Femur (tissue), 1 donor: ENCODE measurements at places on chromosomes 5 and 9.

- peak; percentile 37 for DNase-seq
These were observed 129.0 kb downstream of the APBA1 start for GRCh38 chr9:69542942-69543704.

GRCh38 chr5:83922699-83923098 is 202.0 kb upstream of the HAPLN1 start:
- no peak for DNase-seq

DNA sequence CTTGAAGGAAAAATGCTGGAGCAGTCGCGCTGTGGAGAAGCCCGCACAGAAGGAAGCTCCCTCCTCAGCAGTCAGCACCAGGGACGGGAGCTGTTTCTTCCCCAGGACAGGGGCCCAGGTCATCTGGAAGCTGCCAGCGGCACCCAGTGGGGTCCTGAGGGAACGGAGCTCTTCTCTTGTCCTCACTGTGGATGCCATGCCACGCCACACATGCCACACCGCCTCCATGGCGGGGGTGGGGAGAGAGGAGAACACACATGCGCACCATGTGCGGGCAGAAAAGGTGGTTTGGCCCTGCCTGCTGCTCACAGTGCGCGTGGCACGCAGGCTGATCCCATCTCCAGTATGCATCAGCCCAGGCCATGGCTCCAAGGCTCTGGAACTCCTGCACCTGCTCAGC is 41.7 kb upstream of the ZNF354B start:
- no peak for DNase-seq

DNA sequence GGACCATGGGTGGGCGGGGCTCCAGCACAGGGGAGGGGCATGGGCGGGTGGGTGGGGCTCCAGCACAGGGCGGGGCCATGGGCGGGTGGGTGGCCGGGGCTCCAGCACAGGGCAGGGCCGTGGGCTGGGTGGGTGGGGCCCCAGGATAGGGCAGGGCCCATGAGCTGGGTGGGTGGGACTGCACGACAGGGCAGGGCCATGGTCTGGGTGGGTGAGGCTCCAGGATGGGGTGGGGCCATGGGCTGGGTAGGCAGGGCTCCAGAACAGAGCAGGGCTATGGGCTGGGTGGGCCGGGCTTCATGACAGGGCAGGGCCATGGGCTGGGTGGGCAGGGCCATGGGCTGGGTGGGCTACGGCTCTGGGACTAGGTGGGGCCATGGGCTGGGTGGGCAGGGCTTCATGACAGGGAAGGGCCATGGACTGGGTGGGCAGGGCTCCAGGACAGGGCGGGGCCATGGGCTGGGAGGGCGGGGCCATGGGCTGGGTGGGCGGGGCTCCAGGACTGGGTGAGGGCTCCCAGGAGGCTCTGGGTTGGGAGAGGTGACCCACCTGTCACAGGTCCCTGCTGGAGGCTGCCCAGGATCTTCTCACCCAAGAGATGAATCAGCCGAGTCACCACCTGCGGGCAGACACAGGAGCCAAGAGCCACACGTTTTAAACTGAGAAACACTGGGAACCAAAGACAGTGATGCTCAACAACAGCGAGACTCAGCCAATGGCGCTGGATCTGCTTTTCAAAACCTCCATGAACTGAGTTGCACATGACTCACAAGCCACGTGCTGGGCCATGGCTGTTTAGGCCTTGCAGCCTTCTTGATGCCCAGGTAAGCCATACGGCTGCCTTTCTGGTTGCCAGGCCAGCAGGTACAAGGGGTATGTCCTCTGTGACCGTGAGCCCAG is 33.6 kb upstream of the NSMF start:
- no peak for DNase-seq

DNA sequence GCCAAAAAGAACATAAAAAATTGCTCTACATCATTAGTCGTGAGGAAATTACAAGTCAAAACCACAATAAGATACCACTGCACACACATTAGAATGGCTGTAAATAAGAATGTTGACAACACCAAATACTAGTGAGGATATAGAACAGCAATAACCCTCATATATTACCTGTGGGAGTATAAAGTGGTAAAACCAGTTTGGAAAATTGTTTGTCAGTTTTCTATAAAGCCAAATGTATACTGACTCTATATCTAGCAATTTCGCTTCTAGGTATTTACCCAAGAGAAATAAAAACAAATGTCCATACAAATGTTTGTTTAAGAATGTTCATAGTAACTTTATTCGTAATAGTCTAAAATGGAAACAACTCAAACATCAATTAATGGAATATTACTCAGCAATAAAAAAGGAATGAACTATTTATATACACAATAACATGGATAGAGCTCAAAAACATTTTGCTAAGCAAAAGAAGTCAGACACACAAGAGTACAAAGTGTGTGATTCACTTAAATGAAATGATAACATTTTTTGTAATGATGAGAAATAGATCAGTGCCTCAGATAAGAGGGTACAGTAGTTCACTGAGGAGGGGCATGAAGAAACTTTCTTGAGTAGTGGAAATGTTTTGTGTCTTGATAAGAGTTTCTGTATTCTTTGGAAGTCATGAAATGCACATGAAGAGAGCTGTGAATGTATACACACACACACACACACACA is 219.6 kb upstream of the ZNF462 start:
- DNase-seq, result no peak

DNA sequence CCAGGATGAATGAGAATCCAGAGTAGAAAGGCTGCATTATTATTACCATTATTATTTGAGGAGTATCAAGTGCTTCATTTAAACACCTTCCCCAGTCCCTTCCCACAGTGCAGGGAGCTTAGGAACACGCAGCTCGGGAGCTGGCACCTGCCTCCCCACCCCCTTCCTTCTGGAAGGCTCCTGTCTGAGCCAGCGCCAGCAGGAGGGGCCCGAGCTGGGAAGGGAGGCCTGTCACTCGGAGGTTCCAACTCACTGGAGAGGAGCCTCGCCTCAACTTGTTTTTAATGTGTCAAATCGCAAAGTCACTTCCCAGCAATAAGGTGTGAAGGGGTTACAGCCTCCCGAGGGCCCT is 156.4 kb upstream of the IRX4 start:
- no peak for DNase-seq

GRCh38 chr5:17810734-17811133 is 176.5 kb downstream of the TAF11L14 start:
- DNase-seq, result no peak

GRCh38 chr5:141787376-141787775 is 90.8 kb downstream of the PCDH1 start:
- DNase-seq, result no peak

DNA sequence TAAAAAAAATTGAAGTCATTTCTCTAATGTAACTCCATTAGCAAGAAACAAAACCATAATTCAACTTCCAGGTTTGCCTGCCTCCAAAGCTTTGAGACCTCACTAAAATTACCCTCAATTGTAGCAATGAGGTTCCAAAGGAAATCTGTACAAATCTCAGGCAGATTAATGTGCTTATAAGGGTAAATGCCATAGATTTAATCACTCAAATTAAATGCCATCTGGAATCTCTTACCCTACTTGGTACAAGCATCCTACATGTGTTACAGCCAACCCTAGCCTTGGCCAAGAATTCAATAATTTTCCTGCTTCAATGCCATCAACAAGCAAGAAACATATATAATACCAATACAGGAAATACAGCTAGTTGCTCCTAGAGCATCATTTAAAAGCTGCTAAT is 452.8 kb downstream of the RAB3C start:
- no peak for DNase-seq

DNA sequence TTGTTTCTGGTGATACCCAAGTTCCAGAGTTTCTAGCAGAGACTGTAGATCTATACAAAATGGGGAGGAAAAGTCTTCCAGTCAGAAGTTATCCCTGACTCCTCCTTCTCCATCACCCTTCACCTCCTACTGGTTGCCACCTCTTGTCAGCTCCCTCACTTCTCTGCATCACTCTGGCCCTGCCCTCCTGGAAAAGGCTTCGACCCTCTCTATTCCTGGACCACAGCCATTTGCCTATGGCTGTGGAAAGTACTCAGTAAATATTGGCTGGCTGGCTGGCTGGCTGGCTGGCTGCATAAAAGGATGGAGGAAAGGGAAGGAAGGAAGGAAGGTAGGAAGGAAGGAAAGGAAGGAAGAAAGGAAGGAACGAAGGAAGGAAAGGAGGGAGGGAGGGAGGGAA is 32.7 kb upstream of the ABCA1 start:
- no peak for DNase-seq

DNA sequence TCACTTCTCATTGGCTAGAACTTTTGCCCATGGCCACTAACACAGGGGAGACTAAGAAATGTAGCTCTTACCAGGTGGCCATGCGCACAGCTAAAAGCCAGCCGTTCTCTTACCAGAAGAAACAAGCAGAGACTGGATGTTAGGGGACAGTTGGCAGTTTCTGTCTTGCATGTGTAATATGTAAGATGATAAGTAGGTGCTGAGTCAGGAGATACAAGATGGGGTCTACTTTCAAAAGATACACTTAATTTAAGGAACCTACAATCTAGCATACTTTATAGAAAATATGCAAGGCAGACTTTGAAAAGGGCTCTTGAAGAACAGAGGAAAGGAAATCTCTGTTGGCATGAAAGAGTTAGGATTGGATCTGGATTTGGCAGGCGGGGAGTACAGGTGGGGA is 244.5 kb downstream of the ZSWIM6 start:
- no peak for DNase-seq

- DNase-seq, result no peak
These were observed 9.5 kb upstream of the IRX4 start for GRCh38 chr5:1892211-1892610.

- DNase-seq, result peak; percentile 70
These were observed 15.5 kb upstream of the HSD17B3 start for GRCh38 chr9:96317335-96317980.

DNA sequence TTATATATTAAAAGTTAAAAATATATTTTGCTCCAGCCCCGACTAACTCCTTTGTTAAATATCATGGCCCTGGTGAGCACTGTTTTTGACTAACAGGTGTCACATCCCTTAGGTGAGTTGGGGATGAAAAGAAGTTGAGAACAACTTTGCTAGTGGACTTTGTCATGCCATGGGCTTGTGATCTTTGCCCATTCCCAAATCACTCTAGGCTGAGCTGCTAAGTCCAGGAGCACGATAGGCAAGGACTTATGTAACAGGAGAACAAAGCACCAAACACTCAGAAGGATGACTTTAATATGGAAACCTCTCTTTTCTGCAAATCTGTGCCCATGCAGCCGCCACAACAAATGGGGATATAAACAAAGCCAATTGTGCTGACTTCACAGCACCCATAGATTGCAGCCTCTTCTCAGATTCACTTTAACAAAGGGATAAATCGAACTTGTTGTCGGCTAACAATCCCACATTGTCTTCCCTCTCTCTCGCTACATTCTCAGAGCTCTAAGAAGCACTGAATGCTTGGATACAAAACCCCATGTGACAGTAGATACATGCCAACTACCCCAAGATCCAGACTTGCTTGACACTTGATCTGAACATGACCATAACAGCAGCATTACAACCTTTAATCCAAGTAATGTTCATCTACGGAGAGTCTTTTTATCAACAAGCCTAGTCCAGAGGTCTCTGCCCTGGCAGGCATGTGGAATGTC is 86.8 kb upstream of the CD180 start:
- no peak for DNase-seq

- DNase-seq, result no peak
These were observed 249.1 kb downstream of the GADD45G start for GRCh38 chr9:89853931-89854330.

GRCh38 chr5:150081541-150082283 is 4.6 kb downstream of the CSF1R start:
- peak; percentile 84 for DNase-seq

GRCh38 chr5:87188391-87188790 is 79.3 kb upstream of the RASA1 start:
- no peak for DNase-seq

DNA sequence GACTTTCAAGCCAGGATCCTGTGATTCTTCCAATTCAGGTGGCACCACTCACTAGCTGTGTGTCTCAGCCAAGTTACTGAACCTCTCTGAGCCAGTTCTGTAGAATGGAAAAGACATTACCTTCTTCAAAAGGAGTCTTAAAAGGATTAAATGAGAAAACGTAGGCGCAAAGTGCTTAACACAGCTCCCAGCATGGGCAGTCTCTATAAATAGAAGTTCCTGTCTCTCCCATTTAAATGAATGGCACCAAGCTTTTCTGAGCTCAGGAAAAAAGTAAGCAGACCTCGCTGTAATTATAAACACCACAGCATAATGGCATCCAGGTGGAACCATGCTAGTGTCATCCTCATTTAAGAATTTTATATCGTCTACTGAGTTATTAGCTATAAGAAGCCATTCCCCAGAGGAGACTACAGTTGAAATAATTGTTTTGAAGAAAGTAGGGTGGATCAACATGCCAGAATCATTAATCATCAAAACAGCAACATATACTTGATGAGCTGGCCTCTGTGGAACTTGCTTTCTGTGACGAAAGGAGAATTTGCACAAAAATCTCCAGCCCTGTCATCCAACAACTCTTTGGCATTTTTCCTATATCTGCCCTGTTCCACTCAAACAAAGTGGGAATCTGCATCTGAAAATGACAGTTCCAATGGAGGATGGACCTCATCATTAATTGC is 188.9 kb downstream of the SPOCK1 start:
- no peak for DNase-seq

GRCh38 chr5:61402244-61402823 is 70.3 kb downstream of the ZSWIM6 start:
- no peak for DNase-seq

GRCh38 chr5:56498759-56499395 is 265.7 kb upstream of the ANKRD55 start:
- no peak for DNase-seq

GRCh38 chr9:78986446-78986845 is 585.3 kb upstream of the TLE4 start:
- DNase-seq, result no peak

DNA sequence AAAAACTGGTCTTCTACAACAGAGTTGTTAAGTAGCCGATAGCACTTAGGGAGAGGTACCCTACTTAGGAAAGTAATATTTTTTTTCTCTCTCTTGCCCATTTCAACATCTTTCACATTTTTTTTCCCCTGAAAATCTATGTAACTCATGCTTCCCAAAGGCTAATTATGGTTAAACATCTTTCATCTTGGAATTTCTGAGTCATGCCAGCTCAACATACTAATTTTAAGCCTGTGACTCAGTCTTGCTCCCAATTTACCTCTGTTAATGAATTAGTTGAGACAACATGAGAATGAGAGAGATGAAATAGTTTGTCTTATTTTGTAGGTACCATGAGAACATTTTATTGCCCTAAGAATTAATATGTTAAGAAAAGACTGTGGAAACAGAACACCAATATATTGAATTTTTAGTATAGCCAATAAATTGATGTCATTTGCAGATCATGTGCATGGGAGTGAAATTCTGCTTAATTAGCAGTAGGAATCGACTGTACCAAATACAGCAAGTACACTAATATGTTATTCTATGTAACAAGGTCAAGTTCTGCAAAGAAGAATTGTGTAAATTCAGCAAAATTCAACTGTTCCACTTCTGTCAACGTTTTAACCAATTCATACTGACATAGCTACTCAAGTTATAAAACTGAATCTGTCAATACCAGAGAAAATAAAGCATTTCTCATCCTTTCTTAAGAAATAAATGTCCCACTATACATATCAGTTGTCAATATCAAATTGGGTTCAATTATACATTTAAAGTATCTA is 550.0 kb downstream of the PTPRD start:
- no peak for DNase-seq

DNA sequence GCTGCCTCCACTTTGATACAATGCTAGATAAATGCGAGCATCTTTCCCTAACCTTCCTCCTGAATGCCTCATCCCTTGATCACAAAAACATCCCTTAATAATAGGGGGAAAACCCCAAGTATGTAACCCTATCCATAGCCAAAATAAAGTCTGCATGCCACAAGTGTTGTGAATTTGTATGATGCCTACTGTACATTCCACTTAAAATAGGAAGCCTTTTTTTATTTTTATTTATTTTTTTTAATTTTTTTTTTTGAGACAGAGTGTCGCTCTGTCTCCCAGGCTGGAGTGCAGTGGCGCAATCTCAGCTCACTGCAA is 207.0 kb downstream of the AOPEP start:
- no peak for DNase-seq
